ENCODE measurements at places on chromosomes 6 and 20.

DNA sequence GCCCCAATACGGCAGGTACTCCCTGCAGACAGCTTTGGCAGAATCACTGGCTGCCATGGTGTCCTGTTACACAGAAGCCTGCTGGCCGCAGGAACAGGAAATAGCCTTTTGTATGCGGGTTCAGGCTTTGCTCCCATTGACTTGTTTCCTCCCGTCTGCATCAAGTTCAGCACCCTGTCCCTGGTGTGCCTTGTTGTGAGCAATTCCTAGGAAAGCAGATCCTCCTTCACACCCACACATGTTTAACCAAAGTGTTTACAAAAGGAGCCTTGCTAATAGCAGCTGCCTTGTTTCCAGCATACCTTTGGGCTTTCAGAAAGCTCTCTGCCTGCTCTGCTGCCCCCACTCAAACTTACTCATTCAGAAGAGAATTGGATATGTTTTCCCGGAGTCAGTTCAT, 127.2 kb upstream of the SUPT3H start:
- ATAC-seq: no peak

DNA sequence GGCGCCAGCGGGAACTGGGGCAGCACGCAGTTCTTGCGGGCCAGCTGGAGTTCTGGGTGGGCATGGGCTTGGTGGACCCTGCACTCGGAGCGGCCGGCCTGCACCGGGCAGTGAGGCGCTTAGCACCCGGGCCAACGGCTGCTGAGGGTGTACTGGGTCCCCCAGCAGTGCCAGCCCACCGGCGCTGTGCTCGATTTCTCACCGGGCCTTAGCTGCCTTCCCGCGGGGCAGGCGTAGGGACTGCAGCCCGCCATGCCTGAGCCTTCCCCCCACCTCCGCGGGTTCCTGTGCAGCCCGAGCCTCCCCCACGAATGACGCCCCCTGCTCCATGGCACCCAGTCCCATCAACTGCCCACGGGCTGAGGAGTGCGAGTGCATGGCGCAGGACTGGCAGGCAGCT, 168.8 kb downstream of the CD24 start:
- ATAC-seq: no peak

- ATAC-seq: peak; percentile 62
Observed at GRCh38 chr6:128491610-128492206, 28.7 kb downstream of the PTPRK start.

GRCh38 chr6:145758113-145758512, 22.8 kb upstream of the EPM2A start:
- no peak for ATAC-seq

All from motor neuron (in vitro differentiated cells).